Common myeloid progenitor, CD34-positive (primary cell): ENCODE measurements at places on chromosomes 13 and 19.

GRCh38 chr19:49973987-49974386, 13.0 kb upstream of the SIGLEC11 start:
- no peak for DNase-seq

- DNase-seq: peak; percentile 76
Observed at GRCh38 chr19:38666663-38667511, 19.4 kb downstream of the ACTN4 start.

- DNase-seq: no peak
Observed at GRCh38 chr19:45781214-45782161, 802 bp downstream of the DMPK start.

DNA sequence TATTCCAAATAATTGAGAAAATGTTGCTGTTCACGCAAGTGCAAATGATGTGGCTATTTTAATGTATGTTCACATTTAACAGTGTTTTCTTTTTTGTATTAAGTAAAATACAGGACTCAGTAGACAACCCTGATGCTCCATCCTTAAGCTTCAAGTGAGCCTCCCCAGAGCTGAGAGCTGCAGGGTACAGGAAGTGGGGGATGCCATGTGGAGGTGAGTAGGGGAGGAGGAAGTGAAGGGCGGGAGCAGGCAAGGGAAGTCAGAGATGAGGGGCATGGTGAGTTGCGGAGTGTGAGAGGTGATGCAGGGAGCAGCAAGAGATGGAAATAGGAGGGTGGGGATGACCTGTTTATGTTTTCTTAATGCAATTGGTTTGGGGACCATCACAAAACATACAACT, 711.0 kb downstream of the UQCRFS1 start:
- no peak for DNase-seq

DNA sequence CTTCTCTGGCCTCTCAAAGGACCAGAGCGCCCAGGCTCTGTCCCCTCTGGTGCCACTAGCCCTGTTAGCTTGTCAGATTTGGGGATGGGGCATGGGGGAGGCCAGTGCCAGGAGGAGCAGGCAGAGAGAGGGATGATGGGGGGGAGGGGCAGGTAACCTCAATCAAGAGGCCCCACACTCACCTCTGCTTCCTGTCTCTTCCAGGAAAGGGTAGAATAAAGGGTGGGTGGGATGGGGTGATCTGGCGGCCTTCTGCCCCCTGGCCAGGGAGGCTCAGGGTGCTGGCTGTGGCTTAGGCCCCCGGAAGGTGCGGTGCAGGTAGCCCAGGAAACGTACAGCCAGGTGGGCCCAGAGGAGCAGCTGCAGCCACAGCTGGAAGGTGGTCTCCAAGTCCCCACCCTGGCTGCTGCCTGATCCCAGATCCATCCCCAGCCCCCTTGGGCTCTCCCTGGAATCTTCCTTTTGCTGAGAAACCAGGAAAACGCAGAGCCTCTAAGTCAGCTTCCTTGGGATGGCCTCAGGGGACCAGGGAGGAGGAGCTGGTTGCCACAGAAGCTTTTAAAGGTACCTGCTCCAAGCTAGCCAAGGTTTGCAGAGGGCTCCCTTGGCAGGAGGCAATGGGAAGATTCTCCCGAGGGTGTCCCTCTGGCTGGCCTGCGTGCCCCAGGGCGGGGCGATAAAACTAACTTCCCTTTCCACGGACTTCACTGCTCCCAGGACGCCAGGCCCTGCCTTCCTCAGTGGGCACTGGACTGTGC, 5.3 kb downstream of the PRKACA start:
- DNase-seq: no peak

DNA sequence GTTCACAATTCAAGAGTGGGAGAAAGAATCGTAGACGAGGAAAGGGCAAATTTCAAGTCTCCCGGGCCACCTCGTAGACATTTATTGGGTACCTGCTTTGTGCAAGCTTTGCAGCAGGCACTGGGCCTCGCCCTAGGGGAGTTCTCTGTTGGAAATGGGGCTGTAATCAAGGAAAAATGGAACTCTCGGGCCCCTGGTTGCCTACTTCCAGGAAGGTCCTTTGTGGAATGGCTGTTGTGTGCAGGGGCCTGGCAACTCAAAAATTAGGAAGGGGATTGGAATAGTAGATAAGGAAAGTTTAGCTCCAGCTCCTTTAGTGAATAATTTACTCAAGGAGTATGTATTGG, 612 bp downstream of the ZNF526 start:
- DNase-seq: no peak

DNA sequence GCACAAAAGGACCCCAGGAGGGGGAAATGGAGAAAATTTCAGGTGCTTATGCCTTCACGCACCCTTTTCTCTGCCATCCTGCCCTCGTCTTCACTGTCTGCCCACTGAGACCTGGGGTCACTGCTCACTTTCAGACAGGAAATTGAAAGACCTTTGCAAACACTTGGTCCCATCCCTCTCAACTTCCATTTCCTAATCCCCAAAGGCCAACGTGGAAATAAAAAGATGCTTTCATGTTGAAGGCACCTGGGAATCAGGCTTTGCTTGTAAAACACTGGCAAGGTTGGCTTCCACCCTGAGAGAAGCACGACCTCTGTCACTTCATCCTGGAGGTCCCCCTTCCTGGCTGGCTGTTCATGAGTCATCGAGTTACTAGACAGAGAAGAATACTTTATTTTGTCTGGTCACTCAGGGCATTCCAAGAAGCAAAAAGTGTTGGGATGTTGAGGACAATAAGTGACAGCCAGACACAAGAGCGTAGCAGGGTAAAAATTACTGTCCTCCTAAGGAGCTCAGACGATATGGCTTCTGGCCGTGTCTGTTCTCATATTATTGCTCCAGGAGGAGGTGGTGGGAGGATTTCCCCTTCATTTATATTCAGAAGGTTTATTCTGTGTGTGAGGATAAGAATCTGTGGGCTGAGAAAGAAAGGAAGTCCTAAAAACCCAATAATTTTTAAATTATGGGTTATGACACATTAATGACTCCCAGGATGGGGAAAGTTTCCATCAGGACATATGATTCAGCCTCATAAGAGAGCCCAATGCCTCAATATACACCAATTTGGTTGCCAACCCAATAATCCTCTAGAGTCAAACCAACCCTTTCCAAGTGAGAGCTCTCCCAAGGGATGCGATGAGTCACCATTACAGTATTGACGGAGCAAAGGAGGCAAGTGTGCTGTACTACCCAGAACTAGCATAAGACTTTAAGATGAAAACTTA, 409.0 kb downstream of the COG6 start:
- no peak for DNase-seq

- DNase-seq: no peak
Observed at GRCh38 chr19:51433043-51433442, 15.6 kb upstream of the SIGLEC10 start.

GRCh38 chr19:40348961-40349507, 539 bp downstream of the PLD3 start:
- peak; percentile 47 for DNase-seq

DNA sequence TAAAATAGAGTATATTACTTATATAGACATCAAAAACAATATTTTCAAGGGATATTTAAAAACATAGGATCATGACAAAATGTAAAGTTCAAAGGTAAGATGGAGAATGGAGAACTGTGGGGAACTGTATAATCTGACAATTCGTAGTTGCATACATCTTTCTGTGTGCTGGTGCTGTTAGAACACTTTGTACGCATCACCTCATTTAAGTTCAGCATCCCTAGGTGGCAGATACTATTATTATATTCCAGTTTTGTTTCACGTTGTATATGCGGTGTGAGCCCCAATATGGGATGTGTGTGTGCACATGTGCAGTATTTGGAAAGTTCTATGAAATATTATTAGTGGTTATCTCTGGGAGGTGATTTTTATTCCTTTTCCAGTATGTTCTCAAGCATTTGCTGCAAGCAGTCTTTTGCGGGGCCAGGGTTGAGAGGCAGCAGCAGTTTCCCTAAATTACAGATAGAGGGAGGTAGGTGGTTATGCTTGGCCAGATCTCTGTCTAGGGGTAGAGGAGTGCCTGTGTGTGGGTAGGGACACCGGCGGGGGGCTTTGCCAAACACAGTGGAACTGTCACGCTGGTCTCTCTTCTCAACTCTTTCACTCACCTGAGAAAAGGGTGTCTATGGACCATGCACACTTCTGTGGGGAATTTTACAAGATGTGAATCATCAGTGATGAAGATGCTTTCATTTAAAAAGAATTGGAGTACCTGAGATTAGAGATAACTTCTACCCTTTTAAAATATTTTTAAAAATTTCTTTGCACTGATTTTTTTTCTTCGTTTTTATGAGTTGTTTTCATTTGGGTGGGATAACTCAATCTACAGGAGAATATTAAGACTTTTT, 55.6 kb upstream of the ALOX5AP start:
- DNase-seq: peak; percentile 58

GRCh38 chr13:113404366-113404722, 40.4 kb upstream of the GRTP1 start:
- DNase-seq: no peak

- DNase-seq: no peak
Observed at GRCh38 chr19:7783991-7784423, 21.0 kb downstream of the CLEC4M start.

DNA sequence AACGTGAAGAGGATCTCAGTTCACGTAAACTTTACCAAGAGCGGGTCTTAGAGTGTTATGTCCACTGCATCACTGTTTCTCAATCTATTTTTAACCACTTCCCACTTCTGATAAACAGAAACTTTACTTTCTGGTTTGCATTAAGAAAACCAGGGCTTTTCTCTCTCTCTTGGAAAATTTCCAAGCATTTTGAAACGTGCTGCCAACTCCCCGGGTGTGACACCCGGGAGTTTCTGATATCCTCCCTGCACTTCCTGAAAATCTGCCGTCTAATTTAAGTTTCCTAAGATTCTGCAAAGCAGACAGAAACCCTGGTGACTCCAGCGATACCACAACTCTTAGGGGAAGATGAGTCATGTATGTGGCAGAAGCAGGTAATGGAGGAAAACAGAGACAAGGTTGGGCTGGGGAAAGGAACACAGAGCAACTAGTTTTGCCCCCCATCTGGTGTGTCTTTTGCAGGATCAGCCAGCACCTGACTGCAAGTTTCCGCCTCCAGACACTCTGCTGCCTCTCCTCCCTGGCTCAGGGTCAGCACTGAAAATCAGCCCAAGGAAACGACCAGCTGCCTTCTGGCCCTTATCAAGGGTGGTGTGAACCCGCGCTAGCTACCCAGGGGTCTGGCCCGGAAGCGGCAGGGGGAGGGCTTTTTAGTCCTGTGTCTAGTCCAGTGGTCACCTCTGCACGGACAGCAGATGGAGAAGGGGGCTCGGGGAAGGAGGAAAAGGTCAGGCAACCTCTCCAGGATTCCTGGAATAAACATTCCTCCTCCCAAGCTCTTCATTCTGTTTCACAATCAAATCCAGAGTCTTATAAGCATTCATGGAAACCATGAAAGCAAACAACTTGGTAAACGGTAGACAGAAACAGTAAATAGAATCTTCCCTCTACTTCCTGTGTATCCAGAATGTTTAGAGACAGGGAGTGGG, 11.3 kb upstream of the FFAR2 start:
- peak; percentile 86 for DNase-seq

GRCh38 chr19:9431475-9431874, 3.9 kb downstream of the ZNF266 start:
- no peak for DNase-seq

DNA sequence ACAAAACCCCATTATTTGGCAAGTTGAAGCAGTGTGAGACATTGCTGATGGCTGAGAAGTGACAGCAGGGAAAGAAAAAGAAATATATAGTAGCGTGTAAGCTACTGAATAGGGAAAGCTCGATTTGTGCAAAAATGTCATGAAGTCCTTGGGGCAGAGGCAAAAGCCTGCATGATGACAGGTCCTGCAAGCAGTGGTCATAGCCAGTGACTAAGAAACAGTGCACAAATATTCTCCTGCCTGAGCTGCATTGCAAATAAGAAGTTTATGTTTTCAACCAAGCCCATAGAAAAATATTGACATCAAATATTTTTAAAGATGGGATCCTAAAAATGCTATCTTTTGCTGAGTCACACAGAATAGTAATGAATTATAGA, 270.0 kb downstream of the SLITRK6 start:
- no peak for DNase-seq
